Activated naive CD4-positive, alpha-beta T cell treated with Interleukin-2 at 50 U/mL for 16 hours (primary cell): ENCODE measurements at places on chromosomes 4 and X.

DNA sequence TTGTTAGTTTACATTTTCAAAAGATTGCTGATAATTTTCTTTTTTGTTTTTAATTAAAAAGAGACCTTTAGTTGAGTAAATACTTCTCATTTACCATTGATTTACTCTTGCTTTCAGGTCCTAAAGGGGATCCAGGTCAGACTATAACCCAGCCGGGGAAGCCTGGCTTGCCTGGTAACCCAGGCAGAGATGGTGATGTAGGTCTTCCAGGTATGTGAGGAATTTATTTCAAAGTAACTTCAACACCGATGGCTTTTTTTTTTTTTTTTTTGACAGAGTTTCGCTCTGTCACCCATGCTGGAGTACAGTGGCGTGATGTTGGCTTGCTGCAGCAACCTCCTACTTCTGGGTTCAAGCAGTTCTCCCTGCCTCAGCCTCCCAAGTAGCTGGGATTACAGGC, 135.1 kb downstream of the IRS4 start:
- no peak for DNase-seq

DNA sequence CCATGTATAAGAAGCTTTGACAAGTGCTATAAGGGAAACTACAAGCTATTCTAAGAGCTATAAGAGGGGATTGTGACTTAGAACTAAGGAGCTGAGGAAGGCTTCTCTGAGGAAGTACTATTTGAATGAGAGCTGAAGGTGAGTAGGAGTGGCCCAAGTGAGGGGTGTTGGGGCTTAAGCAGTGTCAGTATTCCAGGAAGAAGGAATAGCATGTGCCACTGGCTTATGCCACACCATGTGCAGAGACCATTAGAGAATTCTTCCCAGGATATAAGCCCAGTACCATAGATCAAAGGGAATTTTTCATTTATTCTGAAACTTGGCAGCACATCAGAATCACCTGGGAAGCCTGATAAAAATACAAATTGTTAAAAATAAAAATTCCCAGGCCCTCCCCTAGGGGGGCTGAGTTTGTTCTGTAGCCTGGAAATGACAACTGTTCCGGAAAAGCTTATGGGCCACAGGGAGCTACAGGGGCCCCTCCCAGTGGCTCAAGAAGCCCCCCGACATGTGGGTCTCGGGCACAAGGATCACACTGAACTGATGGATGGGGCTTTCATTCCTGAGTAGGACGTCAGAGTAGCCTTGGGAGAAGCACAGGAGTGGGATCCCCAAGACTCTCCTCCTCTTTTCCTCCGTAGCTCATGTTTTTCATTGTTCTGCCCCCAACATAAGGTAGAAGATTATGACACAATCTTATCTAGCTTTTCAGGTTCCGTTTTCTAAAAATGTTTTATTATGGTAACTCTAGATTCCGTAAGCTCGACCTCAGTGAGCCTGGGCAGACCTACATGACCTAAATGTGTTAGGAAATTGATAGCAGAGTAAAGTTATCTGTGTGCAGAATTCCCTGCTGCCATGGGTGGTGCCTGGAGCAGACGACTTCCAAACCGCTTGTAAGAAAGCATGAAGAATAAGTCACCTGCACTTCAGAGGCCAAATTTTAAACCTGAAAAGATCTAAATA, 119.3 kb downstream of the AFF1 start:
- DNase-seq = no peak

DNA sequence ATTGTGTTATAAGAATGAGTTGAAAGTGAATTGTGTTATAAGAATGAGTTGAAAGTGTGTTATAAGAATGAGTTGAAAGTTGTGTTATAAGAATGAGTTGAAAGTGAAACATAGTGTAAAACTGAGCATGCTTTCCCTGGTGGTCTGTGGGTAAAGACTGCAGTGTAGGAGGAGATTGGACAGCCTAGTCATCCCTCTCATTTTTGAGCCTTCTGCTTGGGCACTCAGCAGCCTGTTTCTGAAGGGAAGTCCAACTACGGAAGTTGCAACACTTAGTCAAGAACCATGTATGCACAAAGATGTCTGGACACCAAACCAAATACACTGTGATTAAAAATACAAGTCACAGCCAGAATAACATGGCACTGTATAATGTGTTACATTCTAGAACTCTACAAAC, 72.6 kb downstream of the ANK2 start:
- DNase-seq = no peak

- no peak for DNase-seq
These were observed 55.0 kb downstream of the FBXL5 start for GRCh38 chr4:15600176-15600575.

GRCh38 chr4:121650741-121651140, 46.0 kb downstream of the ANXA5 start:
- no peak for DNase-seq

- no peak for DNase-seq
These were observed 511.5 kb upstream of the GALNT7 start for GRCh38 chr4:172657081-172657480.

GRCh38 chrX:72124540-72125201, 7.0 kb downstream of the RTL5 start:
- no peak for DNase-seq
